Activated T-helper 1 cell treated with Interleukin-2 at 50 U/mL for 16 hours (primary cell): ENCODE measurements at places on chromosomes 12 and 14.
A peak's percentile ranks its signal among the peaks of the same experiment; 100 is the strongest.

DNA sequence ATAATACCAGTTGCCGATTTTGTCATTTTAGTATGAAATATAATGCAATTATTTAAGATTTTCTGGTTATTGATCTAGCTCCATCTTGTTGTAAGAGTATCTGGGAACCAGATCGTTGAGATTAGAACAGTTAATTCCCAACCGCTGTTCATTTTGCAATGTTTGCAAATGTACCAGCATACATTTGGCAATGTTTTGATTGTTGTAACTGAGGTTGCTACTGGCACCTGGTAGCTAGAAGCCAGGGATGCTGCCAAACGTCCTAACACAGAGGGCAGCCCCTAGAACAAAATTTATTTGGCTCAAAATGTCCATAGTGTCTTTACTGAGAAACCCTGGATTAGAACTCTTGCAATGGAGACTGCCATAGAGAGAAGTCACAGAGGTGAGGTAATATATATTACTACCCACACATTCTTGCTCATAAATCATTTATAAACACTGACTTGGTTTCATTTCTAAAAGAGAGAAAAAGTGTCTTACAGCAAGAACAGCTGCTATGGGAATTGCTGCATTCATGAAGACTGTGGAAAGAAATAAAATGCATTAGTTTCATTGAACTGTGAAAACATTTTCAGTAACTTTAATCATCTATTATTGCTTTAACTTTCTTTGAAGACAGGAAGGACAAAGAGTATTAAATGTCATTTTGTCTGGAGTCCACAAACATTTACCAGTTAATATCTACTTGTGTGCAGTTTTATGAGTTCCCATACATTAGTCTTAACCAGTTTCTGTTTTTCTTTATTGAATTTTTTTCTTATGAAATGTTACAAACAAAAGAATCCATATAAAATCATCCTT, 46.2 kb downstream of the ABCC9 start:
- DNase-seq = no peak

DNA sequence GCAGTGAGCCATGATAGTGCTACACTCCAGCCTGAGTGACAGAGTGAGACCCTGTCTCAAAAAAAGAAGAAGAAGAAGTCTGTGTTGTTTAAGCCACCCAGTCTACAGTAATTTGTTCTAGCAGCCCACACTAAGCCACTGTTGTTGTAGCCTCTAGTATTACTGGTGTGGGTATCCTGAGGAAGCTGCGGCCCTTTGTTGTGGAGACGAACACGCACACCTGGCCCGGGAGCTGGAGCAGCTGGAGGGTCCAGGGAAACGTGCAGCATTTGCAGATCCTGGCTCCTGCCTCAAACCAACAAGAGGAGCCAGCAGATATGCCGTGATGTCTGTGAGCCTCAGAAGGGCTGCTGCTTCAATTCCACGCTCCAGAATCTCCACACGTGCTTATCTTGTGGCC, 65.3 kb downstream of the MAP1LC3B2 start:
- no peak for DNase-seq

DNA sequence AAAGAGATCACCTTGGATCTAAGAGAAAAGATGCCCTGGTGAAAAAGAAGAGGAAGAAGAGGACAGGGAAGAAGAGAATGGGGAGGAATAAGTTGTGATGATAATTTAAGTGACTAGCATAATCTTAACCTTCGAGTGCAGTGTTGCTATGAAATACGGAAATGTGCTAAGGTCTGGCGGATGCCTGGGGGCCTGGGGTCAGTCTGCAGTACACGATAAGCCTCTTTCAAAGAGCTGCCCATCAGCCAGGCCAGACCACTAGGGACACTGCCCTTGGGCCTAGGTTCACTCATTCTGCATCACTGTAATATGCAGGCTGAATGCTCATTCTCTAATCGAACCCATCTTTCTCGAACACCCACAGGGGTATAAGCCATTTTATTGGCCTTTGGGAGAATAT, 83.4 kb downstream of the PLEKHG3 start:
- no peak for DNase-seq

- DNase-seq = peak; percentile 86
These were observed 73.1 kb upstream of the GPR68 start for GRCh38 chr14:91317381-91318308.

GRCh38 chr12:48996794-48997718, 2.1 kb downstream of the DDN start:
- no peak for DNase-seq

- no peak for DNase-seq
These were observed 423.3 kb upstream of the GARIN6 start for GRCh38 chr12:99224237-99224636.

DNA sequence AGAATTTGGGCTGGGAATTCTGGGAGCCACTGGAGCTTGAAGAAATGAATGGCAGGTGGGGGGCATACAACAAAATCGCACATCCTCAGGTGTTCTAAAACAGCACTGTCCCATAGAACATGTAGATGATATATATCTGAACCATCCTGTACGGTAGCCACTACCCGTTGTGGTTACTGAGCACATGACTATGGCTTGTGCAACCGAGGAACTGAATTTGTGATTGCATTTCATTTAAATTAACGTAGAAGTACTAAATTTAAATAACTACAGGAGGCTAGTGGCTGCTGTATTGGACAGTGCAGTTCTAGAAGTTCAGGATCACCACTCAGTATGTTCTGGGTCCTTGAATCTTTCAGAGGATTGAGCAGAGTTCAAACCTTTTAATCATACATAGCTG, 172.4 kb downstream of the PHETA1 start:
- DNase-seq = no peak

DNA sequence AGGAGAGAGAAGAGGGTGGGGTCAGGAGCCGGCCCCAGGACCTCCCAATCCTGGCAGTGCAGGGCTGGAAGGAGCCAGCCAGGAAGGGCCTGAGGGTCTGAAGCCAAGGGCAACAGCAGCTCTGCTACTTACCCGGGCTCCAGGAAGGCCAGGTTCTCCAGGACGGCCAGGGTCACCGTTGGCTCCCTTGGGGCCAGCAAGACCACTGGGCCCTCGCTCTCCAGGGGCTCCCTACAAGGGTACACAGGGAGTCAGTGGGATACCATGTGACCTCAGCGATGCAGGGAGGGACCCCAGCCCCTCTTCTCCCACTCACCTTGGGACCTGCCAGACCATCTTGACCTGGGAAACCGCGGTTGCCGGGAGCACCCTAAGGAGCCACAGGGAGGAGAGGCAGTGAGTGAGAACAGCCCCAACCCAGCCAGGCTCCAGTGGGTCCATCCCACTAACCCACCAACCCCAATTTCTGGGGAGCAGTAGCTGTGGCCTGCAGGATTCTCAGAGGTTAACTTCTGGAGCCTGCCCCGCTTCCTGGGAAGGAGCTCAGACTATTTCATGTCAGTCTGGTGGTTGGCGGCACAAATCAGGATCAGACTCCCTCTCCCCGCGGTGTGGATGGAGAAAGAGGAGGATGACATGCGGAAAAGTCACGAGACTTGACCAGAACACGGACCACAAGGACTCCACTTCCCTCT, 18.5 kb downstream of the COL2A1 start:
- no peak for DNase-seq

DNA sequence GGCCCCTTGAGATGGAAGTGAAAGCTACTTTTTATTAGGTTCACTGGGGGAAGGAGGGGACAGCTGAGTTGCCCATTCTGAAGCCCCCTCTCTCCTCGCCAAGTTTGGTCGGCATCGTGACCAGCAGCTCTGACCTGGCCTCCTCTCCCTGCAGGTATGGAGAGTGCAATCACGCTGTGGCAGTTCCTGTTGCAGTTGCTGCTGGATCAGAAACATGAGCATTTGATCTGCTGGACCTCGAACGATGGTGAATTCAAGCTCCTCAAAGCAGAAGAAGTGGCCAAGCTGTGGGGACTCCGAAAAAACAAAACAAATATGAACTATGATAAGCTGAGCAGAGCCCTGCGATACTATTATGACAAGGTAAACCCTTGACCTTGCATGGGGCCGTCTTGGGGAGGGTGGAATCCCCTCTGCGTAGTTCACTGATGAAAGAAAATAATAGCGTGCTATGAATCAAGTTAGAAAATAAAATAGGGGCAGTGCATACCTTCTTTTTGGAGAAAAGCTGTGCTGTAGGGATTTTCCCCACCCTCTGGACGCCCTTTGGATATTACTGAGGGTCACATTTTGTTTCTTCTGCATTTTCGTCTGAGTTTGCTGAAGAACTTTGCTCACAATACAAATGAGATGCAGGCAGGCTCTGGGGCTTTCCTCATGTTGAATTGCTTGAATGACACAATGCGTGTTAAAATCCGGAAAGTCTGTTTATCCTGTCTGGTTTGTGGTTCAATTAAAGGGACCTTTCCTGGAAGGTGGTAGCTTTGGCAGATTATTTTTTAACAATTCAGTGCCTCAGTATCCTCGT, 29.4 kb downstream of the ELK3 start:
- DNase-seq = no peak

GRCh38 chr12:65082406-65082805, 38.7 kb downstream of the WIF1 start:
- no peak for DNase-seq

DNA sequence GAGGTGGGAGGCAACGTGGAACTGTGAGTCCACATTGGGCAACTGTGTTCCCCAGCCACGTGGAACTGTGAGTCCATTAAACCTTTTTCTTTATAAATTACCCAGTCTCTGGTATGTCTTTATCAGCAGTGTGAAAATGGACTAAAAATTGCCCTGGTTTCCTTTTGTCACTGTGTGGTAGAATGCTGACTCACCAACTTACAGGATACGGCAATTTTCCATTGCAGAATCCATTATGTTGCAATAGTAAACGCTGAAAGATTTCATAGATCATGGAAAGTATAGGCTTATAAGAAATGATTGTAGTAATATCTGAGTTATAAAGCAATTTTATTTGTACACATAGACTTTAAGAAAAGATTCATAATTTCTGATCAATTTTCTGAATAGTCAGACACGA, 93.0 kb downstream of the GTF2A1 start:
- no peak for DNase-seq

DNA sequence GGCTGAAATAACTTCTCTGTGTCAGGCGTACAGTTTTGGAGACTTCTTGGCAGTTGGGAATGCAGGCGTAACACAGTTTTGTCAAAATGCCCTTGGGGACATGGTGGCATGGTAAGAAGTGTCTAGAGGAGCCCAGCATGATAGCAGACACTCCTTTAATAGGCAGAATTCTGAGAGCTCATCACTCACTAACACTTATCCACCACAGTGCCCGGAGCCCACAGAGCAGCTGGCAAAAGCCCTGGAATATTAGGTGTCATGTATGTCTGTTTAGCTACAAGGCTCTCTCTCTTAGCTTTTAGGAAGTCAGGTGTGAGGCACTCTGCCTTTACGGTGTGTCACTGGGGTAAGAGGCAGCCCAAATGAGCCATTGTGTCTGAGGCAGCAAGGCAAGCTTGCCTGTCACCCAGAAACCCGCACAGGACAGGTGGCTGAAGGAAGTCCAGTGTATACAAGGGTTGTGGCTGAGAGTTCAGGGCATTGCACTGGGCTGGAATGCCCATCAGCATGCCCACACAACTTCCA, 96.3 kb downstream of the ESRRB start:
- DNase-seq = no peak

DNA sequence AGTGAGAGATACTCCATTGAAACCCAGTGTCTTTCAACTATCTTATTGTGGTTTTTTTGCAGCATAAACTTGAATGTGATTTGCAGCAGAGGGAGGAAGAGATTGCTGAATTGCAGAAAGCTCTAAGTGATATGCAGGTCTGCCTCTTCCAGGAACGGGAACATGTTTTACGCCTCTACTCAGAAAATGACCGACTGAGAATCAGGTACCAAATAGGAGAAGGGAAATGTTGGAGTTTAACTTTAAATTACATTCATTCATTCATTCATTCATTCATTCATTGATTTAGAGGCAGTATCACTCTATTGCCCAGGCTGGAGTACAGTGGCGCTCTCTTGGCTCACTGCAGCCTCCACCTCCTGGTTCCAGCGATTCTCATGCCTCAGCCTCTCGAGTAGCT, 17.0 kb downstream of the CCDC77 start:
- DNase-seq = no peak

DNA sequence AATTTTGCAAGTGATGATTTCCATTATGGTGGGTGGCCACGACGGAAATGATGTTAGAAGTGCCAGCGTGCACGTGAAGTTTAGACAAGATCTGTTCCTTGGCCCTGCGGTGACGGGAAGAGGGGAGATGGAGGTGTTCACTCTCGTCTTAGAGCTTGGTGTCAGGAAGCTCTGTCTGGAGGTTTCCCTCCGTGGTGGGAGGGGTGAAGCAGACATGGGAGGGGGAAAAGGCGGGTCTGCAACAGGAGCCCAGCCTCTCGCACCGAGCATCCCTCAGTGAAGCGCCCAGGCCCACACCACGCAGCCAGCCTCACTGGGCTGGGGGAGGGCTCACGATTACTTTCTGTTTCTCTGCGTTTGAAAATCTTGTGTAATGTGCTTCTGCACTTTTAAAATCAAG, 26.3 kb downstream of the EML1 start:
- no peak for DNase-seq

DNA sequence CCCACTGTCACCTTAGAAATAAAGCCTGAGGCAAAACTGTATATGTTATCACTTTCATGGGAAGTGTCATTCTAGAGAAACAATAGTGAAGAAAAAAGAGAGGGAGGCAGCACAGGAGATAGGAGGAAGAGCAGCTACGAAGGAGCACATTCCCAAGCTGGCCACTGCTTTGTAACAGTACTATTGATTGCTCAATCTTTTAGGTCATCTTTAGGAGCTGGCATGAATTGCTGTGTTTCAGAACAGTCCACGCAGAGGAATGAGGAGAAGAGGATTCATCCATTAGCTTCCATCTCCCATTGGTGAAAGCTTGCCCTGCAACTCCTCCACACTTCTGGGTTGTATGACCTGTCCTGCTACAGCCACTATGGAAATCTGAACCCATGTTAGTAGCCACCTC, 372.5 kb upstream of the DDHD1 start:
- no peak for DNase-seq

GRCh38 chr12:104263580-104264358, 39.8 kb upstream of the EID3 start:
- DNase-seq = no peak

- DNase-seq = no peak
These were observed 58.9 kb upstream of the FBXO33 start for GRCh38 chr14:39491134-39491571.

- no peak for DNase-seq
These were observed 23.2 kb downstream of the MAPK1IP1L start for GRCh38 chr14:55074662-55075061.

- DNase-seq = no peak
These were observed 93.7 kb downstream of the TESC start for GRCh38 chr12:117005417-117006046.

DNA sequence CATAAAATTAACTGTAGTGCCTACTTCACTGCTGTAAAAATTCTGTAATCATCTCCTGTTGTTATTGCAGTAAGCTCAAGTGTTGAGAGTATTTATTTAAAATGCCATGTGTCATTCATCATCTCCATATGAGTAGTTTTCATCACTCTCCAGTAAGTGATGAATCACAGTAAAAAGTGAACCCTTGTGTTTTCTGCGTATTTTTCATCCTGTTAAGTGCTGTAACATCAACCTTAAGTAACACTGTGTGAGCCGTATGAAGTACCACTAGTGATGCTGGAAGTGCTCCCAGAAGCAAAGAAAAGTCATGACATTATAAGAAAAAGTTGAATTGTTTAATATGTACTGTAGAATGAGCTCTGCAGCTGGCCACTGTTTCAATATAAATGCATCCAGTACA, 55.4 kb downstream of the SLCO1B3 start:
- no peak for DNase-seq
